ENCODE measurements at places on chromosomes 5 and 9.
A peak's percentile ranks its signal among the peaks of the same experiment; 100 is the strongest.

- peak; percentile 96 for DNase-seq
Measured at GRCh38 chr9:89179895-89180734, 1.5 kb upstream of the SHC3 start.

- no peak for DNase-seq
Measured at GRCh38 chr9:31608416-31608815, 776.0 kb upstream of the ACO1 start.

DNA sequence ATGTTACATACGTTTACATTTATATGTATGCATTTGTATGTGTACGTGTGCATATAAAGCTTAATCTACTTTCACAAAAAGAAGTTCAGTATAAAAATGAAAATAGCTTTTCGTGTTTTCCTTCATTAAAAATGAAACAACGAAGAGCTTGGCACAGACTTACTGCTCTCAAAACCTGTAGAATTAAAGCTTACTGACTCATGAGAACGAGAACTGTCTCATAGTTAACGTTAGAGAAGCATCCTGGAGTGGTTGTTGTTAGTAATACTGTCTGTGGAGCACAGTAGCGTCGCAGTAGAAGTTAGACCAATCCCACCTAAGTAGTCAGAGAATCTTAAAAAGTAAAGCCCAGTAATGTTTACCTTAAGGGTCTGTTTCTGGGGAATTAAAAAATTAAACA lies 1.3 kb downstream of the MAT2B start:
- DNase-seq, result no peak

DNA sequence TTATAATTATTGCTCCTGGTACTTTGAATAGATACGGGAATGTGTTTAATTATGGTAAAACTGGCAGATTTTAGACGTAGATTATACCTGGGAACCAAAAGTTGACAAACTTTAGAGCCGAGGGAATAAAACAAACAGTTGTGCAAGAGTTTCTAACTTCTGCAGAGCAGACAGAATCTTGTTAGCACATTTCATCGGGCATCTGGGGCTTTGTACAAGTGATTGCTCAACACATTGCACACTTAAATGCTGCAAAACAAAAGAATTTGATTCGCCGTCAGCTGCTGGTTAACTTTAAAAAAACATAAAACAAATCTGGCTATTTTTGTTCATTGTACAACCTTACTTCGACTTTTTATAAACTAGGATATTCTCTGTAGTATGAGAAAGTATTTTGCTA lies 398.1 kb downstream of the MAN2A1 start:
- DNase-seq, result no peak

GRCh38 chr9:76395381-76395780 lies 1.2 kb upstream of the RFK start:
- no peak for DNase-seq

GRCh38 chr5:172052450-172053236 lies 46.2 kb upstream of the FBXW11 start:
- no peak for DNase-seq

DNA sequence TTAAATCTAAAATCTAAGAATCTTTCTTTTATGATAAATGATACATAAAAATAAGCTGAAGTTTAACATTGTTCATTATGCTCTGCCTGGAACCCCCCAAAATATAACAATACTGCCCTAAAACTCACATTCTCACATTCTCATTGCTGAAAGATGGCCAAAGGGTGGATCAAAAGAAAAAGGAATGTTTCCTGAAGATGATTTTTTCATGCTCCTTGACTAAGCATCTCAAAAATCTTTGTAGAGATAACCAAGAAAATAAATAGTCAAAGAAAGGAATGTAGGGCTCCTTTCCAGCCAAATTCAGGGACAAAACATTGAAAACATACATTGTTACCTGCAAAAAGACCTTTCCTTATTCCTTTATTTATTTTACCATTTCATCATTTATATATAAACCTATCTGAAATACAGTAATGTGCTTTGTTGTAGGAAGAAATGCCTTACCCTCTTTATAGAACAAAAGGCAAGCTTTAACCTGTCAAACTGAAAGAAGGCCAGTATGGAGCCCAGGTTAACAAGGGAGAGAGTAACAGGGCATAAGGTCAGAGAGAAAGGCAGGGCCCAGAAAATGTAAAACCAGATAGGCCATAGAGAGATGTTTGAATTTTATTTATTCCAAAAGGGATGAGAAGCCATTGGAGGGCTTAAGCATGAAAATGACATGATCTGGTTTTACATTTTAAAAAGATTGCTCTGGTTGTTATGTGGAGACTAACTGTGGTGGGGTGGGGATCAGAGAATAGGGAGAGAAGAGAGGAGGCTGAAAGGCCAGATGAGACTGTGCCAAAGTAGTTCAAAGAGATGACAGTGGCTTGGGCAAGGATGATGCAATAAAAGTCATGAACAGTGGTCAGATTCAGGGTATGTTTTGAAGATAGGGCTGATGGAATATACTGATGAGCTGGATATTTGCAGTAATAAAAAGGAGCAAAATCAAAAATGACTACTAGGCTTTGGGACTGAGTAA lies 37.3 kb upstream of the CDK5RAP2 start:
- no peak for DNase-seq

DNA sequence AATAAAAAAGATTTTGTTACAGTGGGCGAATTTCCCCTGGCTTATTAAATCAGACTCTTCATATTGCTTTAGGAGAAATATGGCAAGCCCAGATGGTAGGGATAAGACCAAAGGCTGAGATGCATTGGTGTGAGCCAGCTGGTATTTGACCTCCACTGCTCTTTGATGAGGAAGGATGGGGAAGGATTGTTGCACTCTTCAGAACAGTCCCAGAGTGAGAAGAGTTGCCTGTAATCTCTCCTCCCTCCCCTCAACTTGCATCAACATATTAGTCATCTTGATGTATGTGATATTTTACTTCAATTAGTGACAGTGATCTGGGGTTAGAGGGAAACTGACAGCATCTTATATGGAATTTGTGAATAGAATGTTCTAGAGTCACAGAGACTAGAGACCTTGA lies 136.6 kb downstream of the ADAMTS12 start:
- no peak for DNase-seq

DNA sequence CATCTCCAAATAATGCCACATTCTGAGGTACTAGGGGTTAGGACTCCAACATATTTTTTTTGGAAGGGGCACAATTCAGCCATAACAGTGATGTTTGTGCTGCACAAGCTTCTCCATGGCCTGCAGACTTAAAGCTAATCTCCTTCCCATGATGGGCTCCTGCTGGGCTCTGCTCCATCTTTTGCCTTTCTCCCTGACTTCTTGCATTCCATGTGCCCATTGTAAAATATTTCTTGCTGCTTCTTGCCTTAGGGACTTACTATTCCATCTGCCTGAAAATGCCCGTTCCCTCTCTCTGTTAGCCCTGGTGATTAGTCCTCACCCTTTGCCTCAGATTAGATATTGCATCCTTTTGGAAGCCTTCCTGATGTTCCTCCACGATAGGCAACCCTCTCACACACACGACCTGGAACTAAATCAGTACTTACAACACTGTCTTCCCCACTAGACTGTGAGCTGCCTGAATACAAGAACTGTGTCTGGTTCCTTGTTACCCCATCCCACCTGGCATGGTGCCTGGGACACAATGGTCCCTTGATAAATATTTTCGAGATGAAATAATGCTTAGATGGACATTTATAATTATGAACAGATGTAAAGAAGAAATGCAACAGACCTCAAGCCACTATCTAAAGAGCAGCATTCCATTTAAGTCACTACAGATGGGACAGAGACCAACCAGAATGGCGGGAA lies 33.5 kb downstream of the OR1J1 start:
- DNase-seq, result no peak

- DNase-seq, result no peak
Measured at GRCh38 chr9:32486839-32487562, 39.0 kb downstream of the RIGI start.

DNA sequence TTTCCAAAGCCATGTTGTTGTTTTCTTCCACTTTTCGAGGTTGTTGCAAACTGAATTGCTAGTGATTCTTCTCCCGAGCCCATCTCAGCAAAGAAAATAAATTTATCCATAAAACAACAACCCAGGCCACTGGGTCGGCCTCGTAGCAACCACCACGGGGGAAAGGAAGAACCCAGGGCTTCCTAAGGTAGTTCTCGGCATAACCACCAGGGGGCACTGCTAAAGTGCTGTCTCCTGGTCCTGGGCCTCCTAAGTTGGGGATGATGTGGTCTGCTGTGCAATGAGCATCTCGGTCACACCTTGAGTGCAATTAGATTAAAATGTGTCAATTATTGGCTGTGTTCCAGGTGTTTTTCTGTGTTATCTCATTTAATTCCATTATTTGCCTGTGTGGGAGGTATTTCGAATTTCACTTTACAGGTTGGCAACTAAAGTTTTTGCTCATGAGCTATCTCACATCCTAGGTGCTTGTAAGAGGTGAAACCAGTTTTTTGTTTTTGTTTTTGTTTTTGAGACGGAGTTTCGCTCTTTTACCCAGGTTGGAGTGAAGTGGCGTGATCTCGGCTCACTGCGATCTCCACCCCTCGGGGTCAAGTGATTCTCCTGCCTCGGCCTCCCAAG lies 102.8 kb upstream of the DAP start:
- peak; percentile 62 for DNase-seq

DNA sequence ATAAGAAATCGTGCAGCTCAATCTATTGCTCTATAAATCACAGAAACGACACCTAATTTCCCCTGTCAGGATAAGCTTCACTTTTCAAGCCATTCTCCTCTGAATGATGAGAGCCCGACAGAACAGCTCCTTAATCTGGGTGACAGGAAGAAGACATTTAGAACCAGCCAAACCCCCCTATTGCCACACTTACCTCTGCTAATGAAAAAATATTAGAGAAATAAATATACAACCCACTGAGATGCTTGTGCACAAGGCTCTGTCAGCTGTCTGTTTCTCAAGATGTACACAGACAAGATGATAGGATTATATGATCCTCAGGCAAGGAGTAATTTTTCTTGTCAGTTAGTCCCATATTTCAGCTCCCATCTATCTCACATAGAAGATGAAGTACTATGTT lies 57.5 kb upstream of the TRIM32 start:
- DNase-seq, result no peak

DNA sequence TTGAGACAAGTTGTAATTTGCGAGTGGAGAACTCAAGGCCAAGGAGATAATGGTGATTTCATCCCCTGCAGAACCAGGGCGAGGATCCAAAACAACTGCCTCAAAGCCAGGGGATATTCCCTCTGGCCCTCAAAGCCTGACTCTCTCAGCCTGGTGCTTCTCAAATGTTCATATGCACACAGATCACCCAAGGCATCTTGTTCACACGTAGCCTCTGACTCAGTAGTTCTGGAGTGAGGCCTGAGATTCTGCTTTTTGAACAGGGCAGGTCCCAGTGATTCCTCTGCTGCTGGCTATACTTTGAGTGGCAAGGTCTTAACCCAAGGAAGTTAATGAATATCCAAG lies 30.2 kb upstream of the WWC1 start:
- DNase-seq, result no peak

- no peak for DNase-seq
Measured at GRCh38 chr9:91897201-91897600, 52.8 kb downstream of the ROR2 start.

GRCh38 chr9:3850098-3850497 lies 324.3 kb upstream of the RFX3 start:
- DNase-seq, result no peak

GRCh38 chr9:8651846-8652215 lies 852.3 kb upstream of the DMAC1 start:
- no peak for DNase-seq

DNA sequence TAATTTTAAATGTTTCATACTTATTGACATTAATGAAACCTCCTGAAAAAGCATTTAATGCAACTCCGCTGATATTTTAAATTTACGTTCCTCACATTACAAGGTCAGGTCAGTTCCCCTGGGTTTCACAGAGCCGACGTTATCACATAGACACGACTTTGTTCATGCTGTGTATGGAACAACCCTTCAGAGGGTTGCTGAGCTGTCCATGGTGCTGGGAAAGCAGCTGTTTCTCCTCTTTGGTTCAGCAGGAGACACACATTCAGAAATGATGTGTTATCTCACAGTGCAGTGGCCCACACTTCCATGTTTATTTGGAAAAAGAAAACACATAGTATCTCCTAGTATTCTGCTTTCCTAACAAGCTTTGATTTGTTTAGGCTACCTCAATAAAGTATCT lies 53.5 kb downstream of the PPP2R2B start:
- peak; percentile 41 for DNase-seq

- no peak for DNase-seq
Measured at GRCh38 chr5:32308946-32309345, 3.8 kb downstream of the MTMR12 start.

DNA sequence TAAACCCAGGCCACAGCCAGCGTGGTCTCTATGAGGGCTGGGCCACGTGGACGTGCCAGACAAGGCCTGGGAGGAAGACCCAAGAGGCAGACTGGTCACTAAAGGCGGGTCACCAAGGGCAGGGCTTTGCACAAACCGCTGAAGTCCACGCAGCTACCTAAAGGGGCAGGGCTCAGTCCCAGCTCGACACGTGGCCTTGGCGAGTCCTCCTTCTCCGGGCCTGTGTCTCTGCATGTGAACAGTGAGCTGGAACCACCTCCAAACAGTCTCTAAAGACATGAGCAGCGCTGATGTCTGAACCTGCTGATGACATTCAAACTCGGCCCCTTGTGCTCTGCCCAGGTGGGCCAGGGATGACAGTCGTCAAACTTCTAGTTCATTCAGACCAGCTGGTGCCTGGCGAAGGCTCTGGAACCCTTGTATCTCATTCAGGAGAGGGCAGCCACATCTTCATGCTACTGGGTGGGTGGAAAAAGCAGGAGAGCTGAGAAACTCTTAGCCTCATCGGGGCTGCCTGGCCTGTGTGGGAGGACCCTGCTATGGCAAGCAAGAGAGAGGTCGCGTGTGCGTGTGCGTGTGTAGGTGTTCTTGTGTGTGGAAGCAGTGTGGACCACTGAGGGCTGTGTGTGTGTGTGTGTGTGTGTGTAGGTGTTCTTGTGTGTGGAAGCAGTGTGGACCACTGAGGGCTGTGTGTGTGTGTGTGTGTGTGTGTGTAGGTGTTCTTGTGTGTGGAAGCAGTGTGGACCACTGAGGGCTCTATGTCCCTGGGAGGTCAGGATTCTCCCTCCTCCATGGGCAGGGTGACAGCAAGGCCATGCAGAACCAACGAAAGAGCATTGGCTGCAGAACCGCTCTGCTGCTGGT lies 14.1 kb upstream of the SLC25A51 start:
- DNase-seq, result no peak

DNA sequence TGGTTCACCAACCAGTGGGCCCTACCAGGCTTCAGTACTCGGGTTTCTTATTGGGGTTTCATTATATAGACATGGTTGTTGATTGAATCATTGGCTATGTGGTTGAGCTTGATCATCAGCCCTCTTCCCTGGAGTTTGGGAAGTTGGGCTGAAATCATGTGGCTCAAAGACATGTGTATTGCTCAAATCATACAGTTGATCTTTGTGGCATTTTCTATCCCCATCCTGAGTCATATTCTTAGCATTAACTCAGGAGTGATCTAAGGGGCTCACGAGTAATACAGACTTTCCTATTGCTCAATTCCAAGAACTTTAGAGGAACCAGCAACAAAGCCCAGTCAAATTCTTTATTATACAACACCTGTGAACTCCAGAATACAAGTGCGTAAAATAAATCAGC lies 66.2 kb downstream of the SMC5 start:
- no peak for DNase-seq

DNA sequence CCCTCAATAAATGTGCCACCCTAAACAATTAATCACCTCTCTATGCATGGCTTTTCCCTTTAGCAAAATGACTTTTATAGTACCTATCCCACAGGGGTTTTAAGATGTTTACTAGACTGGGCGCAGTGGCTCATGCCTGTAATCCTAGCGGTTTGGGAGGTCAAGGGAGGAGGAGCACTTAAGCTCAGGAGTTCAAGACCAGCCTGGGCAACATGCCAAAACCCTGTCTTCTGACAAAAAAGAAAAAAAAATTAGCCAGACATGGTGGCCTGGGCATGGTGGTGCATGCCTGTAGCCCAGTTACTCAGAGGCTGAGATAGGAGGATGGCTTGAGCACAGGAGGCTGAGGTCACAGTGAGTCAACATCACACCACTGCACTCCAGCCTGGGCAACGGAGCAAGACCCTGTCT lies 13.5 kb downstream of the SH3TC2 start:
- no peak for DNase-seq
